Motor neuron (in vitro differentiated cells): ENCODE measurements at places on chromosomes 16 and 17. TPM values are rescaled to one million over a fixed set of nuclear protein-coding genes. Genes with fewer than 3 reads are reported as not detected.
A peak's percentile ranks its signal among the peaks of the same experiment; 100 is the strongest.

- ATAC-seq: peak; percentile 62
These were observed 36.1 kb downstream of the HIC1 start for GRCh38 chr17:2090804-2091534.

GRCh38 chr17:77959126-77959925 lies 823 bp downstream of the TNRC6C start:
- ATAC-seq: no peak

- ATAC-seq: no peak
These were observed 1.5 kb downstream of the CNP start for GRCh38 chr17:41967921-41968578.

GRCh38 chr17:56675876-56676660 lies 82.6 kb downstream of the NOG start:
- ATAC-seq: no peak

GRCh38 chr17:45923511-45924268 lies 29.3 kb downstream of the MAPT start:
- no peak for ATAC-seq

DNA sequence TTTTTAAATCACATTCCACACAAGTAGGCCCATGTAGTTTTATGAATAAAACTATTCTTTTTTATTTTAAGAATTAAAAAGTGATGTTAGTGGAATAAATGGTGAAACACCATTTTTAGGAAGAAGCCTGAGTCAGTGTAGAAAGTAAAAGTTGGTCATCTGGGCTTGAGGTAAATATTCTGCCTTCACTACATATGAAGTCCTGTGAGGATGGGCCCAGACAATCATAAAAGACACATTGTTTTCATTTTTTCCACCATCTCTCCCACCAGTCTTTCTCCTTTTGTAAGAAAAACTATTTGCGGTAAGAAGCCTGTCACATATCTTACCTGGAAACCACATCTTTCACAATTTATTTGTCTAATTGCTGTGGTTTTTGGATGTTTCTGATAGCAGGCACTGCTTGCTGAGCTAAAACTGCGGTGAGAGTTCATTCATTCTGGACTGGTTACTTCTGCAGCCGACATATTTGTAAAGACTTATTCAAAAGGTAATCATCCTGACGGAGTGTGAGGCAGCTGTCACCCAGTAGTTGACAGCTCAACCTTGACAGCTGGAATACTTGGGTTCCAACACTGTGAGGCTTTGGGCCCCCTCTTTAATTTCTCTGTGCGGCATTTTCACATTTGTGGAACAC lies 10.6 kb upstream of the RFFL start:
- ATAC-seq: no peak

DNA sequence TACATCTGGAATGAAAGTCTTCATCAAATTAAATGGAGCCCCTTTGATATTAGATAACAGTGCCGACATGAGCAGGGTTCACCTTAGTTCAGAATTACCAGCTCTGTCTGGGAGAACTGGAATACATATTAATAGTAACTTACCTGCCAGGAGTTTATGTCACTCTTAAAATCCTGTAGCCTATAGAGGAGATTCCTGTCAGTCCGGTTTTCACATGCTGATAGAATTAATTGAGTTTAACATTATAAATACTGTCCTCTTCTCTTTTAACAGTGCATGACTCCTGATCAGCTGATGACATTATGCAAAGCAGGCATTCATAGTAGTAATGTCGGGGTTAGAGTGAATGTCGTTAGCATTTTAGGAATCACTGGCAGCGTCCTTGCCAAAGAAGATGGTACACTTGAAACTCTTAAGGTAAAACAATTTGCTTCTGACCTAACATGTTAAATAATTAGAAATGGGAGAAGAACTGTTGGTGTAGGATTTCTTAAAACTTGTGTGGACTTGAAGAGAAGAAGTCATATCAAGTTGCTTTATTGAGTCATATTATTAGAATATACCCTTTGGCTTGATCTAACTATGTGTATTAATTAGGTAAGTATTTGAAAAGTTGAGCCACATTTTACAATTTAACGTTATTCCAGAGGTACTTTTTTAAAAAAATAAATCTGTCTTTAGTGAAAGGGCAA lies 34.3 kb downstream of the HEATR3 start:
- no peak for ATAC-seq

- no peak for ATAC-seq
These were observed 50.1 kb upstream of the IRX3 start for GRCh38 chr16:54336631-54337204.

DNA sequence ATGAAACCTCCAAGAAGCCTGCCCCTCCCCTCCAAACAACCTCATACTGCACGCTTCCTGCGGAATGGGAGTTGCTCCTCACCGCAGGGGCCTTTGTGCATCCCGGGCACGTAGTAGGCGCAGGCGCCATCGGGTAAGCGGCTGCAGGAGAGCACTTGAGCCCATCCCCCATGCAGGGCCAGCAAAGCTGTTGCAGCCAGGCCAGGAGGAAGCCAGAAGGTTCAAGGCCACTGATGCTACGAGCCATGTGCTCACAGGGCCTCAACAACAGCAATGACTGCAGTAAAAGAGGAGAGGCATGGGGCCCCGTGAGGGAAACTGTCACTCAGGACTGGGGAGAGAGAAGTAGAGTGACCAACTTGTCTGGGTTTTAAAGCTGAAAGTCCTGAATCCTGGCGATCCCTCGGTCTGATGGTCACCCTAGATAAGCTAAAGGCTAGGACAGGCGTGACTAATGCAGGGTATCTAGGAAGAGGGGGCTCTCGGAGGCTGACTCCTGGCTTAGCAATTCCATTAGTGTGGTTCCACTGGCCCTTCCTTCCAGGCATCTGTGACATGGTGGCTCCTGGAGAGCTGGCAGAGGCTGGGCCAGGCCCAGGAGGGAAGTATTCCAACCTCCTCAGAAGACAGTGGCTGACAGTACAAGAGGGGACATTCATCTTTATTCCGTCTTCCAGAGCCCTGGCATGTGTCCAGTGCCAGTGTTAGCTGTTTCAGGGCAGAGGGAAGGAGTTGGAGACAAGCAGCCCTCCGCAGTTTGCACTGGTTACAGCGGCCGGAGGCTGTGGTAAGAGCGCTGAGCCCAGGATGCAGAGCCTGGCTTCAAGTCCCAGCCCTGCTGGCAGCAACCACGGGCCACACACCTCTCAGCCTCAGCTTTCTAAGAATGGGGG lies 20.8 kb downstream of the GOSR2 start:
- peak; percentile 5 for ATAC-seq

GRCh38 chr16:59459806-59460205 lies 725.7 kb upstream of the GOT2 start:
- ATAC-seq: no peak

DNA sequence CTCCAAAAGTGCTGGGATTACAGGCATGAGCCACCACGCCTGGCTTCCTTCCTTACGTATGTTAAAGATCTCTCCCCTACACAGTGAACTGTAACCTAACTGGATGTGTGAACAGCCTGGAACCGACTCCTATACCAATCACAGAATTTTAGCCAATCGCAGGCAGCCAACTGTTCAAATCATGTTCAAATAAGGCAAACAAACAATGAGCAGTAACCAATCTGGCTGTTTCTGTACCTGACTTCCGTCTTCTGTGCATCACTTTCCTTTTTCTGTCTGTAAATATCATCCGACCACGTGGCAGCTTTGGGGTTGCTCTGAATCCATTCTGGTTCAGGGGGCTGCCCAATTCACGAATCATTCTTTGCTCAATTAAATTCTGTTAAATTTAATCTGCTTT lies 27.5 kb downstream of the TEKT5 start:
- no peak for ATAC-seq

GRCh38 chr16:83900571-83900970 lies 1.7 kb downstream of the MLYCD start:
- ATAC-seq: no peak

DNA sequence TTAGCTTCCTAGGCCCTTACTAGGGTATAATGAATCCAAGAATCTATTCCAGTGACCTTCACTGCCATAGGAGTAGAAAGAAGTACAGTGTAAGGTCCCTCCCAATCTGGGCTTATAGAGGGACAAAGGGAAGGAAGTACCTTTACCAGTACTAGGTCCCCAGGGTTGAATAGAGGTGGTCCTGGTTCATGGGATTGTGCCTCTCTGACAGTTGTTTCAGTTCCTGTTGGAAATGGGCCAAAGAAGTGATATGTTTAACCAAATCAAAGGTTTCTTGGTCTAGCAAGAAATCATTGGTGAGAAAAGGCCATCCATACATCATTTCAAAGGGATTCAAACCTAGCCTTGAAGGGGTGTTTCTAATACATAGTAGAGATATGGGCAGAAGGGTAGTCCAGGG lies 16.0 kb upstream of the ZNHIT3 start:
- no peak for ATAC-seq

GRCh38 chr17:70454908-70455307 lies 285.6 kb downstream of the KCNJ2 start:
- no peak for ATAC-seq

GRCh38 chr16:5026664-5027063 lies 7.1 kb downstream of the NAGPA start:
- no peak for ATAC-seq

DNA sequence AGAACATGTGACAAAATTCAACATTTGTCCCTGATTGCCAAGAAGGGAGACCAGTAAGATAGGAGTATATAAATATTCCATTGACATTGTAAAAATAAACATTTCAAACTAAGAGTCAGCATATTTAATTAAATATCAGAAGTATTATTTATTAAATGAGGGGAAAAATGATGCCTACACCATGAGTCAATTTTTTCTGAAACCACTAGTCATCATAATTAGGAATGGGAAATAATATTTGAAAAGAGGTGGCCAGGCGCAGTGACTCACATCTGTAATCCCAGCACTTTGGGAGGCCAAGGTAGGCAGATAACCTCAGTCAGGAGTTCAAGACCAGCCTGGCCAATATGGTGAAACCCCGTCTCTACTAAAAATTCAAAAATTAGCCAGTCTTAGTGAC lies 2.1 kb downstream of the CMTM1 start:
- ATAC-seq: no peak

DNA sequence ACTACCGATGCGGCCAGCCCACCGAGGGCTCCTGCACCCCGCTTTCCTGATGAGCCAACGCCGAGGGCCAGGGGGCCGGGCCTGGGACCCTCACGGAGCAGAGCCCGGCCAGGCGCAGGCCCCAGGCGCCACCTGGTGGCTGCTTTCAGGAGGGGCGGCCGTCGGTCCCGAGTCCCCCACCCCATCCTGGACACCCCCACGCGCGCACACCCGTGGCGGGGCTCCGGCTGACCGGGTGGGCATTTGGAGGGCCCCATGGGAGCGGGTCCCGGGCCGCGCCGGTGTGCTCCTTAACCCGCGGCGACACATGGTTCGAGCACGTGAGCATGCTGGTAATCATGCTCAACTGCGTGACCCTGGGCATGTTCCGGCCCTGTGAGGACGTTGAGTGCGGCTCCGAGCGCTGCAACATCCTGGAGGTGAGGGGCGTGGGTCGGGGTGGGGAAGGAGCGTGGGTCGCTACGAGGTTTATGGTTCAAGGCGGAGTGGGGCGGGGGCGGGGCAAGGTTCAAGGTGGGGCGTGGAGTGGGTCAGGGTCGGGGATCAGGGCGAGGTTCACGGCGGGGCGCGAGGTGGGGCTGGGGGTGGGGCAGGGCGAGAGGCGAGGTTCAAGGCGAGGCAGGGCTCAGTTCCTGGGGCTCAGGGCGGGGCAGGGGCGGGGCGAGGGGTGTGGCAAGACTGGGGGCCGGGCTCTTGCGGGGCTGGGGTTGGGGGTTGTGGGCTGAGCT lies 30.2 kb downstream of the TPSG1 start:
- peak; percentile 46 for ATAC-seq

DNA sequence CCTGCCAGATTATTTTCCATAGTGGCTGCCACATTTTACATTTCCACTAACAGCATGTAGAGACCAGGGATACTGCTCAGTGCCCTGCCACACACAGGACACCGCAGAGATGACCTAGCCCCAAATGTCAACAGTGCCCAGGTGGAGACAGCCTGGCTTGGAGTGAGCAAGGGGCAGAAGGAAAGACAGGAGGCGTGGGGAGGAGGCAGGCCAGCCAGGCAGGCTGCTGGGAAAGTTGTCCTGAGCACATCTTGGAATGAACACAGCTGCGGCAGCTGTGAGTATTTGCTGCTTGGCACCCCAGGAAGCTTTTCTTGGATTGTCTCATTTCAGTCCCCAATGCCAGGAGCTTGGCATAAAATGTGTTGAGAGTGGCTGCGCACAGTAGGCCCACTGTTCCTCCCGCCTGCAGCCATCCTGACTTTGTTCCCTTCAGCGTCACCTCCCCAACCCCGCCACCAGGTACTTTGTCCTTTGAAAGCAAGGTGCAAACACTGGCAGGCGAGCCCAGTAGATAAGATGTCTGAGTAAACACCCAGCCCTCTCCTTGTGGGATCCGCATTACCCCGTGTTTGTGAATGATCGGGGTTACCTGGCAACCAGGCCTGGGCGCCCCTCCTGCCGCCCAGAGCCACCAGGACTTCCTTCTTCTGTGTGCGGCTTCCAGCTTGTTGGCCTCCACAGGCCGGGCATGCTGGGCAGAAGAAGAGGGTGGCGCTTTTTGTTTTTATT lies 114.0 kb downstream of the CMIP start:
- ATAC-seq: no peak

- ATAC-seq: no peak
These were observed 2.6 kb downstream of the SPEM3 start for GRCh38 chr17:7431231-7431630.

Gene CFAP97D1
- total RNA-seq: 0.31 TPM in 1 of 2 replicates, not detected in the other

Gene PRRT2
- 54.7 and 60.7 TPM in 2 replicates for total RNA-seq

Gene ASPA
- not detected in 2 replicates for total RNA-seq

Gene CHD9NB
- 0.18 TPM in 1 of 2 replicates, not detected in the other for total RNA-seq

Gene GLG1
- total RNA-seq: 71.2 and 75.5 TPM in 2 replicates

Gene ALG1
- 6.6 and 7.0 TPM in 2 replicates for total RNA-seq

Gene CPHXL2
- total RNA-seq: 0.92 and 1.5 TPM in 2 replicates
